ENCODE measurements at places on chromosomes 2 and 18.

DNA sequence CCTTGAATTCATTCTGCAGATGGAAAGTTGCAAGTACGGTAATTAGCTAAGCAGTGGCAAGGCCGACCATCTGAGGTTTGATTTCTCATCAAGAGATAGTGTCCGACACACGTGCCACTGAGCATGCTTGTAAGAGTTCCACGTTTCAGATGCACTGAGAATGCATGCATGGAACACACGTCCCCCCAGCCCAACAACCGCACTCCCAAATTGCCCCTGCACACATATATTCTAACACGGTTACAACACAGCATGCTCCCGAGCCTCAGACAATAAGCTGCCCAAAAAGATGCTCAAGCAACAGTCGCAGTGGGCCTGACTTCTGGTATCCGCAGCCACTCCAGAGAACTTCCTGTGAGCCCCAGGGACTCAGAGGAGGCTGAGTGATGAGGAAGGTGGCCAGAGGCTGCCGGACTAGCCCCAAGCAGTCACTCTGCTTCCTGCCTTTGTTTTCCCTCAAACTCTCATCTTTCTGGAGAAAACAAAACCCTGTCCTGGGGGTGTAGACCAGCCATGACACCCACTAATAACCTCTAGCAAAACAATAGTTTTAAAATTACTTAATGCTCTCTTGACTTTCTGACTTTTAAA lies 204.0 kb downstream of the TGIF1 start:
- no peak for DNase-seq

DNA sequence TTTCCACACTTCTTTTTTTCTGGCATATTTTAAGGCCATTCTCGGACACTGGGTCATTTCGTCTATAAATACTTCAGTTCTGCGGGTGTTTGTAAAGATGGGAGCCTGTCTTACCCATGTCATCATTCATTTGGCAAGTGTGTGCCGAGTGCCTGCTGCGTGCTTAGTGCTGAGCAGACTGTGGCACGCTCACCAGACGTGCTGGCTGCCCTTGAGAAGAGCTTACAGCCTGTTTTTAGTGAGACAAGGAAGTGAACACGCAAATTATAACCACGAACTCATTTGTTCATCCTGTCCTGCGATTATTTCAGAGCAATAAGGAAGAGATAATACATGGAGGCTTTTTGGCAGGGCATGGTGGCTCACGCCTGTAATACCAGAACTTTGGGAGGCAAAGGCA lies 10.4 kb upstream of the STON1 start:
- DNase-seq, result no peak

- no peak for DNase-seq
These were observed 86.9 kb upstream of the SALL3 start for GRCh38 chr18:78892721-78893120.

DNA sequence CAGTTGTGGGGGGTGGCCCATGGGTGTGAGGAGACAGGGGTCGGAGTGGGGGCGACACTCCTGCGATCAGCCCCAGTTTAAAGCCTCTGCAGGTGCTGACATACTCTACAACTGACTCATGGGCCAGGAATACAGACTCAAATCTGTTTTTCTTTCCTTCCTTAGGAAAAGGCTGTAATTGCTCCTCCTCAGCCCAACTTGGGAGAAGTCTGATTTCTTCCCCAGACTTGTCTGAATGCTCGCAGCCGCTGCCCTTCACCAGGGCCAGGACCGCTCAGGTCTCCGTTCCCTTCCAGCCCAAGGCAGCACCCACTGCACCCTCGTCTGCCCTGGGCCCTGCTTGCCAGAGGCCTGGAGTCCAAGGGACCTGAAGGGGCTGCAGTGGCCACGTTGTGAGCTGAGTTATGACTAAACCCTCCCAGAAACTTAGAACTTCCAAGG lies 41.3 kb downstream of the RHOB start:
- DNase-seq, result no peak

DNA sequence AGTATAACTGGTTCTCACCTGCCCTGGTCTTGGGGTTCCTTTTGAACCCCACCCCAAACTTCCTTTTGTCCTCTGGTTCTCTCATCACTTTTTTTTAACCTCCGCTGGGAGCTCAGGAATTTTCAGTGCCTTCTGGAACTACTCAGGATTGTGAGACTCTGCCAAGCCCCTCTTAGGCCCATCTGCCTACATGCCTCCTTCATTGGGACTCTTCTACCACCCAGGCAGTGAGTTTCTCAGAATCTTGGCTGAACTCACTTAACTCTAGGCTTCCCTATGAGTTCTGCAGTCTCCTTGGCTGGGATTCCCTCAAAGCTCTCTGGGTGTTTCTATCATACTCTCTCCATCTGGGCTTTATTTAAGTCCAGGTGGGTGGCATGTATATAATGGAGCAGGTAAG lies 86.3 kb downstream of the MDH1 start:
- DNase-seq, result no peak

DNA sequence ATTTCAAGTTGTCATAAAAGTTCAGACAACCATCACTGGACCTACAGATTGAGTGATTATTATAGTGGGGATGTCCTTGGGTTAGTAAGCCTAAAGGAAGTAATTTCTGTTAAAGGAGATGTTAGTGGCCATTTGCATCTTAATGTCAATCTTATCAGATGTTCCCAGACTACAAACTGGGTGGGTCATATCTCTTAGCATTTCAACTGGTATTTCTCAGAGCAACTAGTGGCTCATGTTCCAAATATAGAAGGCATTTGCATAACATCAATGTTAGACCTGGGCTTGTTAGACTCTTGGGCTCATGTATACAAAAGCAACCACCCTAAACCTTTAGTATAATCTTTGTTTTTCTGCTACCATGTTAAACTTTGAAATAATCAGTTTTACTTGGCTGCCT lies 17.9 kb downstream of the PLEKHA3 start:
- no peak for DNase-seq

DNA sequence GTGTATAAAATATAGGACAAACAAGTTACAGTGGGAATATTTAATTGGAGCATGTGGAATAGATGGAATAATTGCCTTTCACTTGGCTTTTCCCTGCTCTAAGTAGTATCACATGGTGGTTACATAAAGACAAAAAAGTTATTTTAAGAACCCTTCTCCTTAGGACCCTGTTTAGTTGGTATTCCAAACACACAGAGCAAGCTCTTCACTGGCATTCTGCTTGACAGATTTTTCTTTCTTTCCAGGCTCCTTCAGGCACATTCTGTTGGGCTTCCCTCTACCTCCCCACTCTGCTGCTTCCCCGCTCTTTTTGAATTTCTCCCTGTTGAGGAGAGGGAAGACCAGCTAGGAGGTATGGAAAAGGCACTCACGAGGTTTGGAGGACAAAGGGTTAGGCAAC lies 29.0 kb upstream of the DARS1 start:
- DNase-seq, result no peak

- DNase-seq, result no peak
These were observed 95.0 kb downstream of the MBP start for GRCh38 chr18:77037567-77037966.

GRCh38 chr2:131046028-131046917 lies 47.0 kb downstream of the FAM168B start:
- peak; percentile 11 for DNase-seq

- DNase-seq, result no peak
These were observed 118.5 kb upstream of the COL5A2 start for GRCh38 chr2:189298038-189298437.

DNA sequence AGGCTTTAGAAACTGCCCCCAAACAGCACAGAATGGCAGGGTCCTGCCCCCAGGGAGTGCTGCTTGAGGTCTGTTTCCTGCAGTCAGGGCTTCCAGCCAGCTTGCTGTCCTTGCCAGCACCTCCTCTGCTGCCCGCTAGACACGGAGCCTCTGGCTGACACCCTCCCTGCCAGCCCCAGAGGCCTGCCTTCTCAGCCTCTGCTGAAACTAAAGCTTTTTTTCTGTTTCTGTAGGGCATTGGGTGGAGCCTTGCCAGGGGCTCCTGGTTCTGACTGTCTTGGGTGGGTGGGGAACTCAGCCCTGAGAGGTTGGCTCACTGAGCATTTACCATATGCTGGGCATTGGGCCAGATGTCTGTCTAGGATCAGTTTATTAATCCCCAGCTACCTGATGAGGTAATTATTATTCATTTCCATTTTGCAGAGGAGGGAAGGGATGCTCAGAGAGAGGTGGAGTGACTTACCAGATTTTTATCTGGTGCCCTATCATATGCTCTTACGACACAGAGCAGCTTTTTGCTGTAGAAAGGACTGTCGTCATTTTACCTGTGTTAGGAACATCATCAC lies 35.4 kb downstream of the INPP4A start:
- DNase-seq, result no peak

DNA sequence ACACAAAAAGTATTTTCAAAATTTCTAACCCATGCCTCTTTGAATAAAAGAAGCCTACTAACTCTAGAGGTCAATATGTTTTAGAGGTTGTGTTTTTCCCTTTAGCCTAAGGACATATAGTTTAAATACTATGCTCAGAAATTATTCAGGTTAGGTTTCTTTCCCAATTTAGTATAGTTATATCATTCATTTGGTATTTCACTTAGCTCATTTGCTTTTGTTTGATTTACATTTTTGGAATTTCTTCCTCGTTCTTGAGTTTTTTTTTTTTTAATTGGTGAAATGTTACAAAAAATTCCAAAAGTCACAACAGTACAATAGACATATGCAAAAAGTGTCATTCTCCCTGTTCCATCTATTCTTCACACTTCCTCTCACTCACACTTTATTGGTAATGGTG lies 371.3 kb upstream of the TNP1 start:
- DNase-seq, result no peak

DNA sequence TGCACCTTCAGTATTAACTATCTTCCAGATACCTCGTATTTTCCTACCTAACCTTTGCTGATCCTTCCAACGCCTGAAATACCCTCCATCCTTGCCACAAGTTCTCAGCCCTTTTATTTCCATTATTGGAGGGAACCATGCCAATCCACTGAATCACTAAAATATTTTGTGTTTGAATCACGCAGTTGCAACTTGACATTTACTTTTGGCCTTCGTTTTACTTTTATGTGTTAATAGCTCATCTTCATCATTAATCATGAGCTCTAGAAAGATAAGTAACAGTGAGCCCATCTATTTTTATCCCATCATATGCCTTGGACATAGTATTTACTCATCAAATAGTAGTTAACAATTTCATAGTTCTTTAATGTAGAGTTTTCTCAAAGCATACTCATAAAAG lies 463.2 kb downstream of the THSD7B start:
- no peak for DNase-seq

GRCh38 chr2:196586511-196586991 lies 53.0 kb upstream of the CCDC150 start:
- no peak for DNase-seq

- DNase-seq, result no peak
These were observed 25.3 kb upstream of the RPL31 start for GRCh38 chr2:100976645-100977391.

GRCh38 chr2:134314681-134315368 lies 61.0 kb downstream of the MGAT5 start:
- peak; percentile 12 for DNase-seq

DNA sequence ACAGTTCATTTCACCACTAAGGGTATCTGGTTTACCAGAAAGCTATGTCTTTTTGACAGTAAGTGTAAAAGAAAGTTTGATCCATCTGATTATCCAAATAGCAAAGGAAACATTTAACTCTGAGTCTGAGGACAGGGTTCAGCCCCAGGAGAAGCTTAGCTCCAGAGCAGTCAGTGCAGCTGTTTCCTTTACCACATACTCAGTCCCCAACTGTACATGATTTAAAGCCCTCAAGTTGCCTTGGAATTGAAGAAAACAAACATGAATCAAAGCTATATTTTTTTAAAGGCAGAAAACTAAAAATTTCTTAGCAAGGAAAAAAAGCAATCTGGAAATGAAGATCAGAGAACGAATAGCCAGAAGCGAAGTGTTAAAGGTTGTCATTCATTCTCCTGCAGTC lies 746.0 kb downstream of the METTL4 start:
- no peak for DNase-seq

- DNase-seq, result no peak
These were observed 72.1 kb downstream of the TSHZ1 start for GRCh38 chr18:75282746-75283145.

GRCh38 chr2:50858156-50858555 lies 173.8 kb downstream of the NRXN1 start:
- no peak for DNase-seq

GRCh38 chr18:24582771-24583170 lies 122.3 kb downstream of the HRH4 start:
- no peak for DNase-seq

DNA sequence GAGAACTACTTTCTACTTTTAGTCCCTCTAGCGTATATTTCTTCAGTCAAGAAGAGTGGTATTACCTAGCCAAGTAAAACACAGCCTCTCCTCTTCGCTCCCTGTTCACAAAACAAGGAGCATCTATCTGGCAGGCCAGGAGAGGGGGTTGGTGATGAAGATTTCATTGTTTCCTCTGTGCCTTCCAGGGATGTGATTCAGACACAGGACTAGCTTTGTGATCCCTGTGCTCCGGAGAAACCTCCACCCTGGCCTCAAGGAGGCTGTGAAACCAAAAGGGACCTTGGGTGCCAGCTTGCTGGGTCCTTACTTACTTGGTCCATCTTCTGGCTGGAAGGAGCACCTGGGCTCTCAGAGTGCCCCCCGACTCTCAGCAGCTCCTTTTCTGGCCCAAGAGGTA lies 5.7 kb downstream of the RHOB start:
- no peak for DNase-seq

GRCh38 chr2:104708967-104709366 lies 144.9 kb upstream of the POU3F3 start:
- no peak for DNase-seq

- DNase-seq, result no peak
These were observed 189.9 kb upstream of the TANK start for GRCh38 chr2:160970052-160970965.

- no peak for DNase-seq
These were observed 37.4 kb downstream of the AFF3 start for GRCh38 chr2:100104718-100105677.

GRCh38 chr18:80103231-80103630 lies 5.8 kb upstream of the ADNP2 start:
- DNase-seq, result no peak

- DNase-seq, result no peak
These were observed 21.1 kb upstream of the TMEM163 start for GRCh38 chr2:134739879-134740301.

DNA sequence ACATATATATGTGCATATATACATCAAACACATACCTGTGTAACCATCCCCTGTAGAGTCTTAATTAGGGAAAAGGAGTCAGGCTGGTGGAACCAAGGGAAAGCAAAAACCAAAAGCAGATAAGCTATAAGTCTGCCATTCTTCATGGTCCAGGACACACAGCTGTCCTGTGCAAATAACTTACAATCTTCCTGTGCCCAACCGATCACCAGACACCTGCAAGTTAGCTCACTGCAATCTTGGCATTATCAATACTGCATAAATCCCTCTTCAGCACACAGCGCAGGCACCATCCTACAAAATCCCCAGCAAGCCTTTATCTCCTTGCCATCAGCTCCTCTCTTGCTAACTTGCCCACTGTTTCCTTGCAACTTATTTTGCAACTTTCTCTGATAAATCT lies 60.8 kb upstream of the DYNAP start:
- no peak for DNase-seq

- DNase-seq, result no peak
These were observed 2.5 kb downstream of the UXS1 start for GRCh38 chr2:106191511-106192016.

Data from cerebellar nuclear complex (tissue), 1 donor.